ENCODE measurements at places on chromosomes 13 and 19.
A peak's percentile ranks its signal among the peaks of the same experiment; 100 is the strongest.

DNA sequence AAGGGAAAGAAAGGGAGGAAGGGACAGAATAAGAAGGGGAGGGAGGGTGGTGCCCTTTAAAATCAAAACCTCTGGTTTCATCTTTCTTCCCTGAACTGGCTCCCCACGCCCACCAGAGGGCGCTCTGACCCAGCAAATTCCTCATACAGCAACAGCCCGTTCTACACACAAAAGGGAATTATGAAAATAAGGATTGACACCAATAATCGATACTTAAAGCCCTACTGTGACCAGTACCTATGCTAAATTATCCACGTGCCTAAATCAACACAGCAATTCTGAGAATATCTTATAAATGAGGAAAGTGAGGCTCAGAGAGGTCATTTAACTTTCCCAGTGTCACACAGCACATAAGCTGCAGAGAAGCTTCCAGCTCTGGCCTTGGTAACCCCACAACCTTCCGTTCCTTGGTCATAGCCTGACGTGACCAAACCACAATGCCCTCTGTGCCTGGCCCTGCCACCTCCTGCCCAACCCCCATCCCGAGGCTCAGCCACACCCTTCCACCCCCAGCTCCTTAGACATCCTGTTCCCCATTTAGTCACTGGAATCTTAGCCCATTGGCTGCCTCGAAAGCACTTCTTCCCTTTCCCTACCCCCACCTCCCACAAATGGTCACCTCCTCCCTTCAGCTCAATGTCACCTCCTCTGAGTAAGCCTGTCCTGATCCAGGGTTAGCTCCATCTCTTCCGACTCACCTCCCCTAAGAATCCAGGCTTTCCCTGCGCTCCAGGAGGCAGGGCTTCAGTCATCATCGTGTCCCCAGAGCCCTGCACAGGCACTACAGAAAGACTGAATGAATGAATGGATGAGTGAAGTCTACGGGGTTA, 34.2 kb upstream of the PNMA8B start:
- DNase-seq = peak; percentile 64

GRCh38 chr13:110284779-110285484, 22.0 kb downstream of the COL4A1 start:
- no peak for DNase-seq

DNA sequence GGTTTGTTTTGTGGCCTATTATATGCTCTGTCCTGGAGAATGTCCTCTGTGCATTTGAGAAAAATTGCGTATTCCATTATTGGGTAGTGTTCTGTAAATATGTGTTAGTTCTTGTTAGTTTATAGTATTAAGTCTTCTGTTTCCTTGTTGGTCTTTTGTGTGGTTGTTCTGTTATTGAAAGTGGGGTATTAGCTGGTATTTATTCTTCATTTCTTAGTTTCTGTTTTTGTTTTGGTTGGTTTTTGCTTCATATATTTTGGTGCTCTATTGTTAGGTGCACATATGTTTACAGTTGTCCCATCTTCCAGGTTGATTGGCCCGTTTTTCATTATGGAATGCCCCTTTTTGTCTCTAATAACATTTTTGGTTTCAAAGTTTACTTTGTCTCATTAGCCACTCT, 77.3 kb downstream of the DNAJC15 start:
- DNase-seq = no peak

GRCh38 chr19:10682397-10683063, 18.7 kb upstream of the QTRT1 start:
- DNase-seq = no peak

DNA sequence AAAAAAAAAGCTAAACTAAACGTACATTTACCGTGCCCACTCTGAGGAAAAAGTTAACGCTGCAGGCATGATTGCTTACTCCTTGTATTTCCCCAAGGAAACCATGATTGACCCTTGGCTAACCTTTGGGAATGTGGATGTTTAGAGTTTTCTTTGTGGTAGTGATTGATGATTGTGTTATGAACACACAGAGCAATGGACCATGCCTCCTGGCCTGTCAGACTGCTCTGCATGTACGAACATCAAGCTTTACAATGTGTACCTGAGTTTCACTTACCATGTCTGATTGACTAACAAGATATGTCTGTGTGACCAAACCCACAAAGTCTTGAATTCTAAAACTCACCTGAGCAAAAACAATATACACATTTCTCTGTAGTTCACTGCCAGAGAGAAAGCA, 35.1 kb downstream of the MYCBP2 start:
- no peak for DNase-seq

DNA sequence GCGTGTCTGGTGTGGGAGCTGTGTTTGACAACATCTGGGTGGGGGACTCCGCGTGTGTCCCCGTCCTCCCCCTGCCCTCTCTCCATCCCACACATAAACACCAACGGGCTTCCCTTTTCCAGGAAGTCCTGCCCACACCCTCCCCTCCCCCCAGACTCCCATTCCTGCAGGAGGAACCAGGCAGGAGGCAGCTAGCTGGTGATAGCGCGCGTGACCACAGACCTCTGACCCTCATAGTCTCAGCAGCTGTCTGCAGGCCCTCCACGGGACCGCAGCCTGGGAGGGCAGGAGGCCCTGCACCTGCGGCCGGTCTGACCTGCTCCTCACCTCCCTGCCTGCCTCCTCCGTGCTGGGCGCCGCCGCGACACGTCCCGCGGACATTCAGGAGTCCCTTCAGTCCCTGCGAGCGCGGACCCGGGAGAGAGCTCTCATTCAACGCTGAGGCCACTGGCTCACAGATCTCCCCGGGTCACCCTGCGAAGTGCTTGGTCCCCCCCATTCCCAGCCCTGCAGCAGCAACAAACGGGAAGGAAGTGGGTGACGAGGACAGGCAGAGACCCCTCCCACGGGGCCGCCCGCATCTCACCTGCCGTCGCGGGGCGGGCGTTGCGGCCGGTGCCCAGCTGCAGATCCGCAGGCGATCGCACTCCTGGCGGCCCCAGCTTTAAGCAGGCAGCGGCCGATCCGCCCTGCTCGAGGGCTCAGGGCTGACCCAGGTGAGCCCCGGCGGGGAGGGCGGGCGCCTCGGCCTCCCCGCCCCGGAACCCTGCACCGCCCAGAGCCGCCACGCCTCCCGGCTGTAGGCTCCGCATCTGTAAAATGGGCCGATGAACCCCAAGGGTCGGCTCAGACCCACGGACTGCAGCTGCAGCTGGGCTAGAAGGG, 1.1 kb upstream of the ACP5 start:
- no peak for DNase-seq

- DNase-seq = no peak
These were observed 375.5 kb downstream of the PCDH20 start for GRCh38 chr13:61040181-61040580.
